Fibroblast of upper back skin (primary cell): ENCODE measurements at places on chromosomes 1 and 21.

- DNase-seq, result no peak
These were observed 12.6 kb downstream of the RSPO1 start for GRCh38 chr1:37622131-37622530.

DNA sequence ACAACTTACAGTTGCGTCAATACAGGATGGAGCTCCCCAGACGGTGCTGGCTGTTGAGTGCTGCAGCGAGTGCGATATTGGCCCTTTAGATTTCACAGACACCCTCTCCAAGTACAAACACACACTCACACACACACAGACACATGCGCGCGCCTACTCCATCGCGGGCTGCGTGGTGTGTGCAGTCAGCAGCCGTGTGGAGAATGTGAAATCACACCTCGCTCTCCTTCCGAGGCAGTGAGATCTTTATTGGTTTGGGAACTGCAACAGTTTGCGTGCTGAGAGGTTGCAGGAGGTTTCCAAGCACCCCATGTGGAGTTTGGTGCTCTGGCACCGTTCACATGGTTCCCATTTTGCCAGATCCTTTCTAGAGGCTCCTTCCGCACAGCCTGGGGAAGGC lies 372.2 kb downstream of the RRAGC start:
- DNase-seq, result no peak

DNA sequence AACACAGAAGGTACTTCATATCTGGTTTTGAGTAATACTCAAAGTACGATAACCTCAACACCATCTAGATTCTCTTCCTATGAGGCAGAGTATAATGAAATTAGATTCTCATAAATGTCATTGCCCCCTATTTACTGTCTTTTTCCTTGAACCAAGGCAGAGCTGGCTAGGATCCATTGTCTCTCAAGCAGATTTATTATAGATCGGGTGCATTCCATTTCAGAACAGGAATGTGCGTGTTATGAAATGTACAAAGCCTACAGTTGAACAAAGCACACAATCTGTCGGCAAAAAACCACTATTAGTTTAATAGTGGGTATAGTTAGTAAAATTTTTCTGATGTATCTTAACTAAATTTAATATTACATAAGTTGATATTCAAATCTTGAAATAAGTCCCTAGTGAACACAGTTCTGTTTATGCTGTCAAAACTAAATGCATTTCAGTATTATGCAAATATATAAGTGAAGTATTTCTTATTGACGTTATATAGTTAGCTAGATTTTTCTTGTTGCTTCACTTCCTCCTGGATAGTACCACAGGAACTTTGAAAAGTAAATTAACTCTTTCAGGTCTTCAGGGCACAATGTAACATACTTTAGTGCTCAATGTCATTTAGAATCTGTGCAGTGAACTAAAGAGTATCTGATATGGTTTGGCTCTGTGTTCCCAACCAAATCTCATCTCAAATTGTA lies 92.1 kb downstream of the DDAH1 start:
- DNase-seq, result peak; percentile 88

- DNase-seq, result no peak
These were observed 116.7 kb downstream of the KCNN3 start for GRCh38 chr1:154753426-154753825.

GRCh38 chr1:110482662-110483307 lies 31.8 kb downstream of the PROK1 start:
- DNase-seq, result no peak

GRCh38 chr1:239426821-239427475 lies 40.6 kb downstream of the CHRM3 start:
- peak; percentile 64 for DNase-seq

GRCh38 chr1:202351725-202352124 lies 3.2 kb downstream of the PPP1R12B start:
- peak; percentile 49 for DNase-seq

GRCh38 chr1:8721679-8722324 lies 95.6 kb downstream of the RERE start:
- DNase-seq, result no peak

DNA sequence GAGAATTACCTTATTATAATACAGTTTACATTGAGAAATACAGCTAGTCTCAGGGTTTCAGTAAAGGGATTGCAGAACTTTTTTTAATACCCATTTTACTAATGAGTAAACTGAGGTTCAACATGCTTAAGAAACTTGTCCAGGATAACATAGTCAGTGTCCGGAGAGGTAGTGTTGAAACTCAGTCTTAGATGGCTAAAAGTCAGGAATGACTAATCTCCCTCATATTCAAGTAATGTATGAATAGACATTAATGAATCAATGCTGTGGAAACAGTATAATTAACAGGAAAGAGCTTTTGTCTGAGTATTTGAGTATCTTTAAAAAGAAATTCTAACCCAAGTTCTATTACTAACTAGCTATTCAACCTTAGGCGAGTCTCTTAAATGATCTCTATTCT lies 397.6 kb downstream of the PLA2G4A start:
- DNase-seq, result peak; percentile 48

- peak; percentile 44 for DNase-seq
These were observed 42.6 kb upstream of the PTGS2 start for GRCh38 chr1:186722711-186723309.

DNA sequence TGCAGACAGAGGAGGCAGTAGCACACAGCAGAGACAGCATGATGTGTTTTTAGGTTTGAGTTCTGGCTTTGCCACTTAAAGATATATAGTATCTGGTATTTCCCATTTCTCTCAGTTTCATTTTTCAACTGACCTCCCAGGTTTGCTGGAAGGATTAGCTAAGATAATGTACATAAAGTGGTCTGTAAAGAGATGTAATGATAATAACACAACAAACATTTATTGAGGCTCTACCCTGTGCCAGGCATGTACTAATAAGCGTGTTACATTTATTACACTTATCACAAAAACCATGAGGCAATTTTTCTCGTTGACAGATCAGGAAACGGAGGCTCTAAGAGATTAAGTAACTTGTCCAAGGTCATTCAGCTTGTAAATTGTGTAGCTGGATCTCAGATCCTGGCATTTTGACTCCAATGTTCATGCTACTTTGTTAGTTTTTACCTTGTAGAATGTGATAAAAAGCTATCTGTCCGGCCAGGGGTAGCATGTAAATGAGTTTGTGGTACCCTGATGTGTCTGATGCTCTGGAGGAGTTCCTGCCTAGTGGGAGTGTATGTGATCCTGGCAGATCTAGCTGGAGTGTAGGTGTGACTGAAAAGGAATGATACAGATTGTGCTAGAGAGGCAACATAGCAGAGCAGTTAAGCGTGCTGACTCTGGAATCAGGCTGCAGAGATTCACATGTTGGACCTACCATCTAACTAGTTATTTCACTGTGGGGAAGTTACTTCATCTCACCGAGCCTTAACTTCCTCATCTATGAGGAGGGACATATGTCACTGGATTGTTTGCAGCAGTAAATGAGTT lies 146.6 kb downstream of the VPS13D start:
- DNase-seq, result no peak

- DNase-seq, result no peak
These were observed 106.4 kb downstream of the TGFBR3 start for GRCh38 chr1:91779548-91780021.

DNA sequence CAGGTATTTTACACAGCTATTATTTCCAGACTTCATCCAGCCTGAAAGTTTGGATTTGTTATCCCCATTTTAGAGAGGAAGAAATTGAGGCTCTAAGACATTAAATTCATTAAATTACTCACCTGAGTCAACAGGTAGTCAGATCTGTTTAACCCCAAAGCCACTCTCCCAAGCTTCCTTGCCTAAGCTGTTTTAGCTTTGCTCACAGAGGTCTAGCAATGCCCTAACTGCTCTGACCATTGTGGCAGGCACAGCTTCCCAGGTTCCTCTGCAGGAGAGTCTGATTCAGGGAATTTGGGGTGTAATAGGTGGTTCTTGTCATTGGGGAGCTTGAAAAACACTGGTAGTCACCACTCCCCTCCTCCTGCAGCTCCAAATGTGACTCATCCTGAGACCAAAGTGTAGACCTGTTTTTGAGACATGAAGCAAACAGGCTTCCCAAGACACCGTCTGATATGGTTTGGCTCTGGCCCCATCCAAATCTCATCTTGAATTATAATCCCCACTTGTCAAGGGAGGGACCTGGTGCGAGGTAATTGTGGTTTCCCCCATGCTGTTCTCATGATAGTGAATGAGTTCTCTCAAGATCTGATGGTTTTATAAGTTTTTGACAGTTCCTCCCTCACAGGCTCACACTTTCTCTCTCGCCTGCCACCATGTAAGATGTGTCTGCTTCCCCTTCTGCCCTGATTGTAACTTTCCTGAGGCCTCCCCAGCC lies 142.8 kb upstream of the DNAH14 start:
- peak; percentile 88 for DNase-seq

DNA sequence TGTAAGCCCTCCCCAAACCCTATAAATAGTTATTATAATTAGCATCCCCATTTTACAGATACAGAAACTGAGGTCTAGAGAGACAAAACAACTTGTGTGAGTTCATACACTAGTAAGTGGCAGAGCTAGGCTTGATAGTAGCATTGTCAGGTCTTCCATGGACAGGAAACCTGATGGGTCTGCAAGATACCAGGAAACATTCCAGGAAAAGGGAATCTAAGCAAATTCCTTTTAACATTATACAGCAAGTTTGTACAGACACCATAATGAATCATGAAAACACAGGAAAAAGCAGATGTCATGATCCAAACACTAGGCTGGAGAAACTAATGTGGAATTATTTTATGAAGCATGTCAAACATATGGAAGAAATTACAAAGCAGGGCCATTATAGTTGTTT lies 89.1 kb upstream of the KCNK2 start:
- peak; percentile 94 for DNase-seq

- peak; percentile 63 for DNase-seq
These were observed 204.0 kb downstream of the PLPP3 start for GRCh38 chr1:56375326-56375804.

GRCh38 chr21:33237486-33237885 lies 7.7 kb downstream of the IFNAR2 start:
- no peak for DNase-seq

- DNase-seq, result no peak
These were observed 104.8 kb downstream of the HLX start for GRCh38 chr1:220983877-220984635.

DNA sequence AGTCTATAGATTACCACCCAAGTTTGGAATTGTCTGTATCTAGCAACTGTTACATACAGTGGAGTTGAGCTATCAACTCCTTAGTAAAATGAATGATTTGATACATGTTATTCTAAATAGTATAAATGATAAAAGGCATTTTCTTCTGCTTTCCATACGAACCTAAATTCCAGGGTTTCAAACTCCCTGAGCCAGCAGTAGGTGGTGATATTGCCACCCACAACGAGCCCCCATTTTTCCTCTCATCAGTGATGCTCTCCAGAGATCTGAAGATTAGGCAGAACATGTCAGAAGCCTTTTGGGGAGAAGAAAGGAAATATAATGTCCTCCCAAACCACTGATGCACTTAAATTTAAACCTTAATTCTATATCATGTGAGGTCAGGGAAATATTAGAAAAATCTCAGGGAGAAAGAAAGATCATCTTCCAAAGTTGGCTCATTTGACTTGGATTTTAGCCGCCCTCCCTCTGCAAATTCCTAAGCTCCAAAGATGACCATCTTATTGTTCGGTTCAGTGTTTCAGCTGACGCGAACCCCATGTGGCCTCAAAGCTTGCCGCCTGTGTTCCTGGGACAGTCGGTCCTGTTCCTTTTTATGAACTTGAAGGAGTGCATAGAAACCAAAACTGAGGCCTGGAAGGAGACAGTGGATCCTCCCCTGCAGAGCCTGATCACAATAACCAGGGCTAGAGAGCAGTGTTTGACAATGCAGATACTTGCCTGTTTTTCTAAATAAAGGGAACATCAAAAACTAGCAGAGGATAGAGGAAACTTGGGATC lies 2.3 kb downstream of the EVA1C start:
- peak; percentile 35 for DNase-seq

DNA sequence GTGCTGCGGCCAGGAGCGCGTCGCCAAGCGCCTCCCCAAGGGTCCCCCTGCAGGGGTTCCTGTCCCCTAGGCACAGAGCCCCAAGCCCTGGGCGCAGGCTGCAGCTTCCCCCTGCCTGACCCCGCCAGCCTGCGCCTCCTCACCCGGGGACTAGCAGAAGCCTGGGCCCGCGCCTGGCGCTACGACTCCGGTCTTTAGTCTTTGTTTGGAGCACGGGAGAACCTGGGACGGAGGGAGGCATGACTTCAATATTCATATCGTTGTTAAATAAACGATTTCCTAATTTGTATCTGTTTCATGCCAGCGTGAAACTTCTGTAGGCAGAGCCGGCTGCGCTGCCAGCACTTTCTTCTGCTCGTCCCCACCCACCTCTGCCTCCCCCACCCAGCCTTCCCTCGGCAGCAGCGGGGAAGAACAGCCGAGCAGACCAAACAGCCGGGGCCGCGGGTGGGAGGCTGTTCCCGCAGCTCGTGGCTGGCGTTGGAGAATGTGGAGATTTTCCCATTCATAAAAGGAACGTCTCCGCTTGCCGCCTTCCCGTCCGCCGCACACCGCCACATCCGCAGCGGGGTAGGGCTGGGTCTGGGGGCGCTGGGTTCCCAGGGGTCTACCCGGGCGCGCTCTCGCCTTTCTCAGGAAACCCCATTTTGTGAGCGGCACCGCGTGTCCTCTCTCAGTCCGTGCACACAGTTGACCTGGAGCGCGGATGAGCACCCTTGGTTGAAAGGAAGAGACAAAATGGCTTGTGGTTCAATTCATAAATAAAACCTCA lies 777 bp upstream of the TRIM67 start:
- no peak for DNase-seq

GRCh38 chr21:30083225-30083945 lies 83.2 kb downstream of the CLDN17 start:
- no peak for DNase-seq

DNA sequence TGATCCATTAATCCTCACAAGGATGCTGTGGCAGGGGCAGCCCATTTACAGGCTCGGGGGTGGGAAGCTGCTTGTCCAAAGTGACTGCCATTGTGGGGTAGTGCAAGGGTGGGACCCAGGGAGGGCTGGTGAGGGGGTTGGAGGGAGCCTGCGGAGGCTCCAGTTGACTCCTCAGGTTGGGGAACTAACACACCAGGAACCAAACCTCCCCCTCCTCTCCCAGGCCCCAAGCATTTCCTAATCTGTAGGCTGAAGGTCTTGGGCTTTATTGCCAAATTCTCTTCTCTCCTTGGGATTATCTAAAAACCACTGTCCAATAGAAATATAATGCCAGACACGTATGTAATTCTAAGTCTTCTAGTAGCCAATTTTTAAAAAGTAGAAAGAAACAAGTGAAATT lies 18.2 kb downstream of the IKBKE start:
- DNase-seq, result no peak

GRCh38 chr1:53681977-53682685 lies 56.8 kb downstream of the GLIS1 start:
- peak; percentile 39 for DNase-seq

DNA sequence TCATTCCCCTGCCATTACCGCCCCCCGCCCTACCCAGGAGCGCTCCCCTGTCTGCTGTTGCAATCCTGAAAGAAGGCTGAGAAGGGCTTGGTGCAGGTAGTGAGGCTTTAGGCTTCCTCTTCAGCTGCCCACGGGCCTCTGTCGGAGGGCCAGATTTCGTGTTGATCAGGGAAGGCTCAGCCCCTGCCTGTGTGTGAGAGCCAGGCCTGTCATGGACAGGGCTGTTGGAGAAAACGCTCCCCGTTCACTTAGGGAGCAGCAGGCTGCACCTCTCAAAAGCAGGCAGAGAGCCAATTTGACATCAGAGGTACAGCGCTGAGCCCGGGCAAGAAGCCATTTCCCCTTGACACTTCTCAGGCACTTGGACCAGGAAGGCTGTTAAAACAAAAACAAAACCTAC lies 19.0 kb downstream of the TEX35 start:
- DNase-seq, result no peak

- DNase-seq, result peak; percentile 21
These were observed 19.9 kb upstream of the PTCH2 start for GRCh38 chr1:44862829-44863401.

GRCh38 chr1:17531682-17532487 lies 7.6 kb upstream of the ARHGEF10L start:
- no peak for DNase-seq

GRCh38 chr1:174052621-174053020 lies 30.5 kb upstream of the RC3H1 start:
- no peak for DNase-seq
